ENCODE measurements at places on chromosomes 13 and 19.

DNA sequence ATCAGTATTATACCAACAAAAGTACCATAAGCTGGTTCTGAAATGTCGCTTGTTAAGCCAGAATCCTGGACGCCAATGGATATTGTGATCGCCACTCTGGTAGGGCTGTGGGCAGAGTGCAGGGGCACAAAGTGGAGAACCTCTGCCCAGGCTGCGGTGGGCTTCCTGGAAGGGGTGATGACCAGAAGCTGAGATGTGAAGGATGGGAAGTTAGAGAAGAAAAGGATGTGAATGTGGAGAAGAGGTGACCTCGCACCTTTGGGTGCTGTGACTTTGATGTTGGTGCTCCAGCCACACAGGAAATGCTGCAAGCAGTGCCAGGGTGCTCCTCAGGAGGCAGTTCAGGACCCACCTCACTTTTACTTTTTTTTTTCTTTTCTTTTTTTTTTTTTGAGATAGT is 207.9 kb upstream of the MAB21L1 start:
- DNase-seq, result no peak

GRCh38 chr13:107124129-107124718 is 556.3 kb upstream of the ARGLU1 start:
- peak; percentile 26 for DNase-seq

- no peak for DNase-seq
Measured at GRCh38 chr19:6963937-6964336, 57.3 kb downstream of the MBD3L2B start.

GRCh38 chr13:19181621-19182485 is at the start of gene TUBA3C:
TSS of gene TUBA3C (minus strand) at chr13:19181824. CDS start at chr13:19181747, 77 bp downstream.
- DNase-seq, result no peak

GRCh38 chr19:39408392-39409207 is 2.0 kb downstream of the ZFP36 start:
- peak; percentile 66 for DNase-seq

DNA sequence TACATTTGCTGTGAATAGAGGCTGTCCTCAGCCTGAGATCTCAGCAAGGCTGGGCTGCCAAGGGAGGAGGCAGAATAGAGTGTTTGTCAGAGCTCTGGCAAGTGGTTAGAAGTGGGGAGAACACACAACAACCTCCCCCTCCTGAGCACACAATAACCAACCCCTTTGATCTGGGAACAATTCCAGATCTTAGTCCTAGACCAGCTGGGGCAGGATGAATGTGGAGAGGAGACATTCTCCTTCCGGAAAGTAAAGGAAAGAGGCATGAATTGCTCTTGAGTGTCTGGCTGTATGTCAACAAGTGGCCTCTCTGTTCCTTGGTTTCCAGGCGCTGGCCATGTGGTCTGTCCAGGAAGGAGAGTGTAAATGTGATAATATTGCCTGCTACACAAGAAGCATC is 114.9 kb upstream of the TMTC4 start:
- DNase-seq, result peak; percentile 46

GRCh38 chr19:32063601-32064000 is 281.8 kb upstream of the ZNF507 start:
- DNase-seq, result no peak

- no peak for DNase-seq
Measured at GRCh38 chr19:51002542-51003311, 1.3 kb upstream of the KLK8 start.

GRCh38 chr13:35744144-35744543 is 267.7 kb upstream of the MAB21L1 start:
- DNase-seq, result no peak

DNA sequence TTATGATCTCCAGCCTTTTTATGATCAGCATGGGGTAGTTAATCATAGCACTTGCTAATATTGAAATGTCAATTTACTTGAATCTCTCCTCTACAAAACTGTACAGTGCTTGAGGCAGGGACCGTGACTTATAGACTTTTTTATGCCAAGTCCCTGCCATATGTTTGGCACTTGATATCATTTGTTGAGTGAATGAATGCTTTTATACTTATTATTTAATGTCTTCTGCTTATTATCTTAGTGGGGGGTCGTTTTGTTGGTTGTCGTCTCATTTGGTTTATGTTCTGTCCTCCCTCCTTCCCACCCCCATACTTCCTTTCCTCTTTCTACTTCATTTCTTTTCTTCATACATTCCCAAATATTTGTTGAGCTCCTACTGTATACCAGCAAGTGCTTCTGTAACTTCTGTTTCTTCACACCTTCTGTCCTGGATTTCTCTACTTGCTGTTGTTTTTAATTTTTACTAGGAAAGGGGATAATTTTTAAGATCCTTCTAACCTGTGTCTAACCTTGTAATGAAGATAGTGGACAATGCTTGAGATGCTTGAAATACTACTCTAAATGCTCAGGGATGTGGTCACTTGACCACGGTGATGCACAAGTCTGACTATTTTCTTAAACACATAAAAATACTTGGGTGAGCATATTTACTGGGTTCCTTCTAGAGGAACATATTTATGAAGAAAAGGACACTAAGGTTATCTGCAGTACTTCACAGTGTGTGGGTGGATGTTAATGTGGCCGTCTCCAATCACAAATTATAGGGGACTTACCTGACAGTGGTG is 223.8 kb downstream of the TDRD3 start:
- DNase-seq, result no peak

GRCh38 chr13:78420814-78421213 is 182.5 kb downstream of the POU4F1 start:
- DNase-seq, result no peak

DNA sequence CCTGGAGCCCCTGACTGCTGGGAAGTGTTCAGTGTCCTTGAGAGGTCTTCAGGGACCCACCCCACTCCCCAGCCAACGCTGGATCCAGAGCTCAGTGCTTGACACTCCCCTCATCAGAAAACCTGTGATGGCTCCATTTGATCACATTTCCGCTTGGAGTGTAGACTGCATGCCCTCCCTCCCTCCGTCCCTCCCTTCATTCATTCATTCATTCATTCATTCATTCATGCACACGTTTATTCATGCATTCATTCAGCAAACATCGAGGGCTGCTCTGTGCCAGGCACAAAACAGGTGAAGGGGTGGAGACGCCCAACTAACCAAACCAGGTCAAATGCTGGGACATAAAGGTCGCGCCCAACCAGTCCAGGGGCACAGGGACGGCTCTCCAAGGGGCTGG is 13.7 kb downstream of the PGLS start:
- no peak for DNase-seq

GRCh38 chr13:43180837-43181236 is 157.5 kb downstream of the DNAJC15 start:
- DNase-seq, result no peak

DNA sequence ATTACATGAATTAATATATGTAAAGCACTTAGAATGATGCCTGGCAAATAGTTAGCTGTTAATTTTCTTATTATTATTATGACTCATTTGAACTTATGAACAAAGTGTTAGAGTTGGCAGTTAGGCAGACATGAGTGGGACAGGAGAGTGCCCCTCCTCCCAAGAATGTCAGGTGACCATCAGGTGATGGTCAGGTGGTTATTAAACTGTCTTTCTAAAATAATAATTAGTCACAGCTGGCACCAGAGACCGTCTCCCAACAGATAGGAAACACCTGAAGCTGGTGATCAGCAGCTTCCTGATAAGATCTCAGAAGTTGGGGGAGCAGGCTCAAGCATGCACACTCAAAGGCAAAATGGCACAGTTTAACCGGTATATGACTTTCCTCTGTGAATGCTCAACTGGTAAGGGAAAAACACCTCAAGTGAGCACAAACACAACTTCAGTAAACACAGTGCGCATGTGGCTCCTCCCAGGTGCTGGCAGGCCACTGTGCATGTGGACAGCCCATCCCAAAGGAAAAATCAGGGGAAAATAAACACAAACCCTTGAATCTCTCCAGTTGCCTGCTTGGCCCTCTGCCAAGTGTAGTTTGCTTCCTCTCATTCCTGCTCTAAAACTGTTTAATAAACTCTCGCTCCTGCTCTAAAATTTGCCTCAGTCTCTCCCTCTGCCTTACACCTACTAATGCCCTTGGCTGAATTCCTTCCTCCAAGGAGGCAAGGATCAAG is 54.0 kb downstream of the FLT1 start:
- DNase-seq, result no peak

GRCh38 chr13:62964522-62964921 is 1548.9 kb upstream of the PCDH20 start:
- DNase-seq, result no peak

DNA sequence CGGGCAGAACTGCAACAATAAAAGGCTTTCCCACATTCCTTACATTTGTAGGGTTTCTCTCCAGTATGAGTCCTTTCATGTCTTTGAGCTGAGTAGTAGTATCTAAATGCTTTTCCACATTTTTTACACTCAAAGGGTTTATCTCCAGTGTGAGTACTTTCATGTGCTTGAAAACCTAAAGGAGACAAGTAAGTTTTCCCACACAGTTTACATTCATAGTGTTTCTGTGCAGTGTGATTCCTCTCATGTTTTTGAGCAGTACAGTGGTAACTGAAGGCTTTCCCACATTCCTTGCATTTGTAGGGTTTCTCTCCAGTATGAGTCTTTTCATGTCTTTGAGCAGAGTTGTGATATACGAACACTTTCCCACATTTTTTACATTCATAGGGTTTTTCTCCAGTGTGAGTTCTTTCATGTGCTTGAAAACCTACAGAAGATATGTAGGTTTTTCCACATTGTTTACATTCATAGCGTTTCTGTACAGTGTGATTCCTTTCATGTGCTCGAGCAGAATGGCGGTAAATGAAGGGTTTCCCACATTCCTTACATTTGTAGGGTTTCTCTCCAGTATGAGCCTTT is 47.0 kb downstream of the ZNF44 start:
- no peak for DNase-seq

DNA sequence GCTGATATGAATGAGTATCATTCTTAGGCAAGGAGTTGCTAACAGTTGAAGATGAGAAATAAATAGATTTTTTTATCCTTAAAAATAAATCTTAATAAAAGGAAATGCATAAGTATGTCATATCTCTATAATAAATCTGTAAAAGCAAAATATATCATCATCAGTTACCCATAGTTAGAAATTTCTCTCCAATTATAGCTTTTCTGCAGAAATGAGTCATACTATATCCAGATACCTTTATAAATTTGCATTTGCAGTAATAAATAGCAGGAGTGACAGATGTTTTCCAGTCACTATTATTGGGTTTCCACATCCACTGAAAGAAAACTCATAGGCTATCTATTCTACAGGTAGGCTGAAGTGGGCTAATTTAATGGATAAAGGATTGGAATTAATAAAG is 829.8 kb downstream of the PCDH9 start:
- DNase-seq, result no peak

DNA sequence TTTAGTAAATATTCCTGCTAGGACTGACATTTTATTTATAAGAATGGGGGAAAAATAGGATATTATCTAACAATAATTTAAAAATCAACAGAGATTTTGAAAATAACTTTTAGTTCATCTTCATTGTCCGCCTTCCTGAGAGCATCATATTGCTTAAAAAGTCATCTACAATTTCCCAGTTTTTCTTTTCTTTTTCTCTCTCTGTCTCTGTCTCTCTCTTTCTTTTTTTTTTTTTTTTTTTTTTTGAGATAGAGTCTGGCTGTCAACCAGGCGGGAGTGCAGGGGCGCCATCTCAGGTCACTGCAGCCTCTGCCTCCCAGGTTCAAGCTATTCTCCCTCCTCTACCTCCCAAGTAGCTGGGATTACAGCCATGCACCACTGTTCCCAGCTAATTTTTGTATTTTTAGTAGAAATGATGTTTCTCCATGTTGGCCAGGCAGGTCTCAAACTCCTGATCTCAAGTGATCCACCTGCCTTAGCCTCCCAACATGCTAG is 276.3 kb downstream of the DACH1 start:
- no peak for DNase-seq

- DNase-seq, result no peak
Measured at GRCh38 chr13:49419276-49419675, 24.6 kb downstream of the CAB39L start.

GRCh38 chr19:17049711-17050280 is 23.2 kb upstream of the CPAMD8 start:
- DNase-seq, result peak; percentile 58

- peak; percentile 42 for DNase-seq
Measured at GRCh38 chr19:7636691-7637373, at the start of gene STXBP2. TSS of gene STXBP2 (plus strand) at chr19:7637110. CDS start at chr19:7637150, 40 bp downstream.

- peak; percentile 59 for DNase-seq
Measured at GRCh38 chr13:50126993-50127725, 111.9 kb downstream of the KCNRG start.

DNA sequence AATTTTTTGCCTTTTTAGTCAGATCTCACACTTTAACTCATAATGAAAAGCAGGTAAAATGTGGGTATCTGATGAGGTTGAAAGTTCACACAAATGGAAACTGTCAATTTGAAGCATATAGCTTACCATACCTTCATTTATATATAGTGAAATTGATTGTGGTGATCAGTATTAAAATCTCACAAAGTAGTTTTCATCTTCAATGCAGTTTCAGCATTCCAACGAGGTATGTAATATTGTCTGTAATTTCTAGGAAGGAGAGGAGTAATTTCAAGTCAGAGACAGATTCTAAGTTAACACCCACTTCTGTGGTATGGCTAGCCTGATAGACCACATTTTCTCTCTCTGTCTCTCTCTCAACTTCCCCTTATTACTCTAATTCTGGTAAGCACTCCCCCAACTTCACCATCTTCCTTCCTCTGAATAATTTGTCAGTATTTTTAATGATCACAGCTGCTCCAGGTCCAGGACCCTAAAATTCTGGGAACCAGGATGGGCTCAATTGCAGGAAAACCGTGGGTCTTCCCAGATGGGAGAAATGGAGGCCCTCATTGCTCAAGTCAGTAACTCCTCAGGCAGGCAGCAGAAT is 455.7 kb downstream of the FGF9 start:
- no peak for DNase-seq

DNA sequence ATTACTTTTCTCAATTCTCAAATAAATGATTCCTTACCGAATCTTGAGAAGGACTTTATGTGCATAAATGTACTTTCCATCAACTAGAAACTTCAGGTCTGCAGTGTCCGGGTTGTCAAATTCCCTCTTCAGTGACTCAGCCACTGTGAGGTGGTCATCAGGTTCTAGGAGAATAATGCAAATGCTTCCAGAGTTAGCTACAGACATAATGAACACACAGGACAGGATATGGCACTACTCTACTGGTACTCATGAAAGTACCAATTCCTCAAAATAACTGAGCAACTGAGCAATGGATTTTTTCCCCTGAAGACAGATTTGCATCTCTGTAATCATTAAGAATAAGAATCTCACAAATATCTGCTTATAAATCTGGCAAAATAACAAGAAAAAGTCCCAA is 31.2 kb downstream of the RCBTB2 start:
- no peak for DNase-seq

GRCh38 chr13:40410315-40410714 is 256.1 kb downstream of the FOXO1 start:
- DNase-seq, result peak; percentile 57

DNA sequence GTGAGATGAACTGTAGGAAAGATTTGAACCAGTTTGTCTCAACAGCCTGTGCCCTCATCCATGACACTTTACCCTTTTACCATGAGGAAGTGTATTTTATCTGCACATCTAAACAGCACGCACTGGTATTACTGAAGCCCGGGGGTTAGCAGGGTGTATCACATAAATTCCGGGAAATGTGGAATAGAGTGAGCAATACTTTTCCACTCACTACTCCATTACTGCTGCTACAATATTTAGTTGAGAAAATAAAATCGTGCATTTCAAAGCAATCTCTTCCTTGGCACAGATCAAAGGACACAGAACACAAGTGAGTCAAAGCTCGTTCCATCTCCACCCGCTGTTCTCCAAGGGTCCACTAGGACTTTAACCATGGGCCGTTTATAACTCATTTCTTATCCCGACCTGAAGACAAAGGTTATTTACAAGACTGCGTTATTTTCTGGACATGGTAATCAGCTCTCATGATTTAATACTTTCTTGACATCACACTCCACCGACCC is 35.2 kb downstream of the STK24 start:
- no peak for DNase-seq
